Left lung (tissue), 14 donors: ENCODE measurements at places on chromosomes 7 and 10. TPM values are rescaled to one million over a fixed set of nuclear protein-coding genes. Genes with fewer than 3 reads are reported as not detected.
A peak's percentile ranks its signal among the peaks of the same experiment; 100 is the strongest.

GRCh38 chr7:26668821-26669220 lies 195.6 kb downstream of the SKAP2 start:
- H3K4me3 ChIP-seq = no peak overlapping the region
- DNase-seq = no peak
- H3K4me1 ChIP-seq = peaks cover 13% of the 10 kb centered on the region
- H3K36me3 ChIP-seq = no peaks in the 10 kb centered on the region
- no peak overlapping the region for H3K27ac ChIP-seq

GRCh38 chr10:132233501-132234085 lies 46.8 kb downstream of the DPYSL4 start:
- H3K27ac ChIP-seq = no peak overlapping the region
- peaks cover 46% of the 10 kb centered on the region for H3K4me1 ChIP-seq
- no peak overlapping the region for H3K4me3 ChIP-seq
- DNase-seq = no peak
- no peaks in the 10 kb centered on the region for H3K36me3 ChIP-seq
- no peaks in the 10 kb centered on the region for H3K27me3 ChIP-seq

The DLG5 gene
- total RNA-seq = 28.4 TPM

The CDC14C gene
- not detected for total RNA-seq

- no peak for DNase-seq
- no peak overlapping the region for H3K27ac ChIP-seq
- H3K27me3 ChIP-seq = no peaks in the 10 kb centered on the region
- H3K36me3 ChIP-seq = no peaks in the 10 kb centered on the region
Measured at GRCh38 chr7:88116235-88116795, 103.5 kb downstream of the SRI start.

The ADCY1 gene
- total RNA-seq = 0.90 TPM

DNA sequence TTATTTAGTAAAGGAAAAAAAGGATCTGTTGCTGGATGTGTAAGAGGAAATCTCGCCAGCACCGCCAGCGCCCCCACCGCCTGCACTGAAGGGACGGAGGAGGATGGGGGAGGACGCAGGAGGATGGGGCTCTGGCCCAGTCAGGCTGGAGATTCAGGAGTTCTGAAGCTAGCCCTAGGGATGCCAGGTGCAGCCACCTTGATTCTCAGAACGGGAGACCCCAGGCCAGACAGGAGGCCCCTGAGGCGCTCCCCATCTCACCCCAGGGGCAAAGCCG lies 1.3 kb downstream of the CAMK2B start:
- no peak for DNase-seq
- H3K27ac ChIP-seq = no peak overlapping the region
- no peak overlapping the region for H3K4me3 ChIP-seq
- peaks cover 33% of the 10 kb centered on the region for H3K27me3 ChIP-seq
- H3K36me3 ChIP-seq = no peaks in the 10 kb centered on the region
- H3K4me1 ChIP-seq = no peaks in the 10 kb centered on the region

DNA sequence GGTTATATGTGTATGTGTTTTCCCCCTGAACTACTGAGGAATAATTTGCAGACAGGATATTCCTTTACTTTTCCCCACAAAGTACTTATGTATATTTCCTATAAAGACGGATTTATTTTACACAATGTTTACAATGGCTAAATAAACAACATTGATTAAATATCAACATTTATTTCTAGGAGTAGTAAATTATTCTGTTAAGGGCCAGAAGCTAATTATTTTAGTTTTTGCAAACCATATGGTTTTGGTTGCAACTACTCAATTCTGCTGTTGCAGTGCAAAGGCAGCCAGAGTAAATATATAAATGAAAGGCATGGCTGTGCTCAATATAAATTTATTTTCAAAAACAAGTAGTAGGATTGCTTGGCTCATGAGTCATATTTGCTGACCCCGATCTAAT lies 907.1 kb upstream of the MBL2 start:
- no peak overlapping the region for H3K27ac ChIP-seq
- H3K27me3 ChIP-seq = no peaks in the 10 kb centered on the region
- no peaks in the 10 kb centered on the region for H3K36me3 ChIP-seq
- H3K4me1 ChIP-seq = no peaks in the 10 kb centered on the region

GRCh38 chr7:30874656-30875302 lies 36.9 kb upstream of the AQP1 start:
- H3K27ac ChIP-seq = no peak overlapping the region
- no peak overlapping the region for H3K4me3 ChIP-seq
- no peaks in the 10 kb centered on the region for H3K27me3 ChIP-seq
- no peaks in the 10 kb centered on the region for H3K4me1 ChIP-seq
- no peak for DNase-seq

DNA sequence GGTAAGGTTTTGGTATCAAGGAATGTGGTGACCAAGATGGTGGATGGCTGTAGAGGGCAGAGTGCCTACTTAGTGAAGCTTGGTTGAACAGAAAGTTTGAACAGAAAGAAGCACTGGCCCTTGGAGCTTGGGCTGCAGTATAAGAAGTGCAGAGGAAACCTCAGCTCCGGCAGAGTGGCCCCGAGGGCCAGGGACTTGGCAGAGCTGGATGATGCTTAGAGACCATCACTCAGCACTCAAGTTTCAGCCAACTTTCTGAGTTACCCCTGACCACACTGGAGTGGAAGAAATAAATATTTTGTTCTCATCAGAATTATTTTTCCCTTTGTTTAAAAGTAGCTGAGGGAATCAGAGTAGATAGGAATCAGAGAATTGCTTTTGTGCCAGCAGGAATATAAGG lies 336.7 kb downstream of the C7orf25 start:
- no peak overlapping the region for H3K27ac ChIP-seq
- peaks cover 7% of the 10 kb centered on the region for H3K4me1 ChIP-seq
- H3K27me3 ChIP-seq = no peaks in the 10 kb centered on the region
- peak; percentile 25 for DNase-seq
- H3K4me3 ChIP-seq = no peak overlapping the region
- no peaks in the 10 kb centered on the region for H3K36me3 ChIP-seq

GRCh38 chr7:158142657-158143056 lies 445.0 kb downstream of the PTPRN2 start:
- H3K4me3 ChIP-seq = no peak overlapping the region
- no peaks in the 10 kb centered on the region for H3K4me1 ChIP-seq
- no peaks in the 10 kb centered on the region for H3K27me3 ChIP-seq
- no peak for DNase-seq

GRCh38 chr7:120460949-120461348 lies 188.0 kb downstream of the KCND2 start:
- H3K27ac ChIP-seq = no peak overlapping the region
- H3K4me3 ChIP-seq = no peak overlapping the region
- H3K27me3 ChIP-seq = no peaks in the 10 kb centered on the region
- DNase-seq = no peak
- H3K4me1 ChIP-seq = no peaks in the 10 kb centered on the region

DNA sequence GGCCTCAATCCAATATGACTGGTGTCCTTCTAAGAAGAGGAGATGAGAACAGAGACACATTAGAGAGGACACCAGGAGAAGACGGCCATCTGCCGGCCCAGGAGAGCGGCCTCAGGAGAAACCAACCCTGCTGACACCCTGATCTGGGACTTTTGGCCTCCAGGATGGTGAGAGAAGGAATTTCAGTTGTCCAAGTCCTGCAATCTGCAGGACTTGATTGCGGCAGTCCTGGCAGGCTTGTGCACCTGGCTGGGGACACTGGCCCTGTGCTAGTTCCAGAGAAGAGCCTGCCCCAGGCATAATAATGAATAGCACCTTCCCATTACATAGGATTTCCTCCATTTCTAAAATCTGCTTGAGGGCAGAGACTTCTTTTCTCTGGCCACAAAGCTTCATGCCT lies 409.9 kb upstream of the SHH start:
- H3K4me3 ChIP-seq = no peak overlapping the region
- H3K27me3 ChIP-seq = no peaks in the 10 kb centered on the region
- no peak for DNase-seq
- no peaks in the 10 kb centered on the region for H3K36me3 ChIP-seq

The LOXL4 gene
- 2.5 TPM for total RNA-seq

DNA sequence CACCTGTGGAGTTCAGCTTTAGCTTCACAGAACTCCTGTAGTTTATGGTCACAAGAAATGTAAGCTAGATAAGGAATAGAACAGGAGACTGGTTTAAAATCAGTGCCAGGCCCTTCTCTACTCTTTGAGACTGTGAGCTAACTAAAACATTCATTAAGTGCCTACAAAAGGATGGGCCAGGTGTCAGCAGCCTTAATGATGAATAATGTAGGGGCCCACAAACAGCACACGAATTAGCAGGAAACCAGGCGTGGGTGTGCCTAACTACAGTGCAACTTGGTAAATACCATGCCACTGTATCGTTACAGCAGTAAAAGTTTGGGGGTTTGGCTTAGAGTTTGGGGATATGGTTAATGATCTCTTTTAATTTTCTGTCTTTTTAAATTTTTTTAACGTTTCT lies 6.1 kb upstream of the ABLIM1 start:
- H3K27ac ChIP-seq = no peak overlapping the region
- peaks cover 9% of the 10 kb centered on the region for H3K4me1 ChIP-seq
- no peak for DNase-seq
- no peaks in the 10 kb centered on the region for H3K36me3 ChIP-seq

- no peak for DNase-seq
- H3K27ac ChIP-seq = no peak overlapping the region
- no peak overlapping the region for H3K4me3 ChIP-seq
- no peaks in the 10 kb centered on the region for H3K27me3 ChIP-seq
- peaks cover 9% of the 10 kb centered on the region for H3K4me1 ChIP-seq
- H3K36me3 ChIP-seq = no peaks in the 10 kb centered on the region
Measured at GRCh38 chr10:33265621-33266020, 68.8 kb downstream of the NRP1 start.

- H3K27ac ChIP-seq = no peak overlapping the region
- H3K36me3 ChIP-seq = no peaks in the 10 kb centered on the region
- no peaks in the 10 kb centered on the region for H3K4me1 ChIP-seq
- no peaks in the 10 kb centered on the region for H3K27me3 ChIP-seq
Measured at GRCh38 chr10:84549368-84550165, 221.2 kb downstream of the CCSER2 start.

DNA sequence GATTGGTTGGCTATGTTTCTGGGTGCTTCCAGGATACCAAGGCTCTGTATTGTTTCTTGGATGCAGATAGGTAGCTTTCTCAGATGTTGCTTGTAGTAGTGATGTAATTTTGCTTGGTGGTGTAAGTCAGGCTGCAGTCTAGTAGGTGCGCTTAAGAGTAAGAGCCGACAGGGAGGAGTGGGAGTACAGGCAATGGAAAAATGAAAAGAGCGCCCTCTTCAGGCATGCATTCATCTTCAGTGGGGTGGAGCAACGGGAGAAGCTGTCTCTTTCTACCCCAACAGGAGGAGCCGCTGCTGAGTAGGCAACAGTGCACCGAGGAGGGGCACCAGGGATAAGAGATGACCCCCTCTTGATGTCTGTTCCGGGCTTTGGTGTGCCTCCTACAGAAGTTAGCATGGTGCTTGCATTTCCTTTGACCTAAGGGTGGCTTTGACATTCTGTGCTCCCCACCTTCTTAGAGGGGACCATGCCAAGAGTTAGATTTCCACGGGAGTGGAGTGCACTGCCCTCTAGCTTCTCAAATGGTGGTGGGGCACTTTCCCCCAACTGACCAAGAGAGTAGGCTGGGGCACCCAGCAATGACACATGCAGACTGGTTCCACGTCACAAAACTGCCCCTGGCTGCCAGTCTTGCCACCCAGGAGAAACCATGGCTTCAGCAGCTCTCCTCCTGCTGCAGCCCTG lies 56.1 kb downstream of the ZNF783 start:
- no peak overlapping the region for H3K4me3 ChIP-seq
- peaks cover 8% of the 10 kb centered on the region for H3K27me3 ChIP-seq
- no peak overlapping the region for H3K27ac ChIP-seq
- no peaks in the 10 kb centered on the region for H3K4me1 ChIP-seq
- DNase-seq = no peak
- H3K36me3 ChIP-seq = no peaks in the 10 kb centered on the region

GRCh38 chr7:155756322-155756721 lies 55.9 kb downstream of the SHH start:
- H3K4me3 ChIP-seq = no peak overlapping the region
- no peaks in the 10 kb centered on the region for H3K27me3 ChIP-seq
- H3K36me3 ChIP-seq = peaks cover 11% of the 10 kb centered on the region
- no peak for DNase-seq
- peaks cover 46% of the 10 kb centered on the region for H3K4me1 ChIP-seq

DNA sequence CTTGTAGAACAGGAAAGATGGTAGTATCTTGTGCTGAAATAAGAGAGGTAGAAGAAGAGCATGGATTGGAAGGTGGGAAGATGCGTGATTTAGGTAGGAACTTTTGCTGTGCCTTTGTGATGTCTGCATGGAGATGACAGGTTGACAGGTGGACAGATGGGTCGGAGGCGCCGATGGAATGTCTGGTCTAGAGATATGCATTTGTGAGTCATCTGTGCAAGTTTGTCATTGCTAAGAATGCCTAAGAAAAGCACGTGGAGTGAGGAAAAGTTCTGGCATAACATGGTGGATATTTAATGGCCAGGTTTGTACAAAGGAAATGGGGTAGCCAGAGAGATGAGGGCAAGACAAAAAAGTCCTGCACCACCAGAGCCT lies 76.0 kb upstream of the ARMC3 start:
- no peak overlapping the region for H3K4me3 ChIP-seq
- no peaks in the 10 kb centered on the region for H3K4me1 ChIP-seq
- no peaks in the 10 kb centered on the region for H3K36me3 ChIP-seq
- DNase-seq = no peak
- H3K27ac ChIP-seq = no peak overlapping the region

The CALHM3 gene
- total RNA-seq = 0.16 TPM

The NPY4R2 gene
- total RNA-seq = 10.1 TPM

The CTAGE6 gene
- 0.97 TPM for total RNA-seq

GRCh38 chr10:14535457-14536130 lies 204.9 kb upstream of the FRMD4A start:
- H3K27me3 ChIP-seq = no peaks in the 10 kb centered on the region
- no peaks in the 10 kb centered on the region for H3K4me1 ChIP-seq
- H3K27ac ChIP-seq = no peak overlapping the region
- H3K36me3 ChIP-seq = peaks cover 22% of the 10 kb centered on the region
- DNase-seq = no peak

DNA sequence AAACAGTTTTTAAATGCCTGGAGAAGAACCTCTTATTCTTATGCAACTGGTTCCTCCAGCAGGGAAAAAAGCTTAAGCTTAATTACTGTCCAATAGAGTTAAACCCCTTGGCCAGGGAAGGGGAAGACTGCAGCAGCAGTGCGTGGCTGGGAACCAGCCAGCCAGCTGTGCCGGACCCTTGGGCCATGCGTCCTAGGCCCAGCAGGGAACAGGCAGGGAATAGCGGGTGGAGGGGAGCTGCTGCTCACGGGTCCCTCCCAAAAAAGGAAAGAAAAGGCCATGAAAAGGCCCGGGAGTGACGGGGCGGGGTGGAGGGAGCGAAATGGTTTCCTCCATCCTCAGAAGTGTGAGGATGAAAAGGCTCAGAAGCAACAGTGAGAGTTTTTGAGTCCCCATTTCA lies 35.2 kb upstream of the HECW1 start:
- no peak for DNase-seq
- H3K36me3 ChIP-seq = no peaks in the 10 kb centered on the region
- H3K27ac ChIP-seq = no peak overlapping the region
- peaks cover 9% of the 10 kb centered on the region for H3K27me3 ChIP-seq
- no peaks in the 10 kb centered on the region for H3K4me1 ChIP-seq

The TSPAN12 gene
- 25.7 TPM for total RNA-seq

GRCh38 chr7:20238754-20239324 lies 21.7 kb upstream of the MACC1 start:
- H3K4me3 ChIP-seq = no peak overlapping the region
- no peaks in the 10 kb centered on the region for H3K27me3 ChIP-seq
- H3K4me1 ChIP-seq = no peaks in the 10 kb centered on the region
- no peak overlapping the region for H3K27ac ChIP-seq

GRCh38 chr7:98394377-98394836 lies 6.5 kb downstream of the BAIAP2L1 start:
- no peaks in the 10 kb centered on the region for H3K4me1 ChIP-seq
- H3K36me3 ChIP-seq = no peaks in the 10 kb centered on the region
- no peak for DNase-seq
- H3K4me3 ChIP-seq = no peak overlapping the region
- H3K27ac ChIP-seq = peak overlapping the region; percentile 3

- no peak overlapping the region for H3K4me3 ChIP-seq
- no peak for DNase-seq
- H3K27ac ChIP-seq = no peak overlapping the region
- H3K4me1 ChIP-seq = no peaks in the 10 kb centered on the region
- no peaks in the 10 kb centered on the region for H3K27me3 ChIP-seq
Measured at GRCh38 chr10:42150428-42151061, 487.8 kb downstream of the ZNF33B start.
